Spinal cord (tissue), 10 donors: ENCODE measurements at places on chromosomes 16 and 17.

GRCh38 chr17:61967729-61968128 lies 39.9 kb upstream of the INTS2 start:
- DNase-seq: no peak

DNA sequence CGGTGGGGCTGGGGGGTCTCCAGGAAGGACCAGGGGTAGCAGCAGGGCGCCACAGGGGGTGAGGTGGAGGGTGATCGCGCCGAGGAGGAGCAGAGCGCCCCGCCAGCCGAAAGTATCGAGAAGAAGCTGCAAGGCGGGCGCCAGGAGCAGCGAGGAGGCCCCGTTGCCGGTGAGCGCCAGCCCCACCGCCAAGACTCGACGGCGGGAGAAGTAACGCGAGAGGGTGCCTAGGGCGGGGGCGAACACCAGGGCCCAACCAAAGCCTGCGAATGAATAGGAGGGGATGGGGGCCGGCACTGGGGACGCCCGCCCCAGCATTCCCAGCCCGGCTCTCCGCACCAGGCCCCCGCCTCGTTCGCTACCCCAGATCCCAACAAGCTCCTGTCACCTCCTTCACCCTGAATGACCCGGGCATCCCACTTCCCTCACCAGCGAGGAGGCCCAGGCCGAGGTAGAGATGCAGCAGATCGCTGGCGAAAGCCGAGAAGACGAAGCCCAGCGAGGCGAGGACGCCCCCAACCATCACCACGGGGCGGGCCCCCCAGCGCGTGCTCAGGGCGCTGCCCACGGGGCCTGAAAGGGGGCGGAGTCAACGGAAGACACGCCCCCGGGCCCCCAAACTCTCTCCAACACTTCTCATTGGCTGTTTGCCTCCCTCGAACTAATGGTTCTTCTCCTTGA lies 1.3 kb downstream of the SLC16A11 start:
- no peak for DNase-seq

- DNase-seq: no peak
Observed at GRCh38 chr16:23155445-23156049, 6.3 kb upstream of the USP31 start.

DNA sequence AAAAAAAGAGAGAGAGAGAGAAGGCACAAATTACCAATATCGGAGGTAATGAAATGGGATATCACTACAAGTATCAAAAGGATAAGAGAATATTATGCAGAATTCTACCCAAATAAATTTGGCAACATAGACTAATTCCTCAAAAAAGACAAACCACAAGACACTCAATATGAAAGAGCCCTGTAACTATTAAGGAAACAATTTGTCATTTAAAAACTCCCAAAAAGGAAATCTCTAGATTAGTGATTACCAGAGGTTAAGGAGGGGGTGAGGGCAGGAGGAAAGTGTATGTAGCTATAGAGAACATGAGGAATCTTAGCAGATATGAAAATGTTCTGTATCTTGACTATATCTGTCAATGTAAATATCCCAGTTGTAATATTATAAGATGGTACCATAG lies 54.0 kb downstream of the CFDP1 start:
- no peak for DNase-seq

GRCh38 chr17:14015271-14015670 lies 54.0 kb upstream of the COX10 start:
- no peak for DNase-seq
